NCI-H226 (cell line): ENCODE measurements at places on chromosomes 16 and 17.
A peak's percentile ranks its signal among the peaks of the same experiment; 100 is the strongest.

GRCh38 chr17:17054636-17055035 is 12.4 kb downstream of the MPRIP start:
- no peak for DNase-seq

DNA sequence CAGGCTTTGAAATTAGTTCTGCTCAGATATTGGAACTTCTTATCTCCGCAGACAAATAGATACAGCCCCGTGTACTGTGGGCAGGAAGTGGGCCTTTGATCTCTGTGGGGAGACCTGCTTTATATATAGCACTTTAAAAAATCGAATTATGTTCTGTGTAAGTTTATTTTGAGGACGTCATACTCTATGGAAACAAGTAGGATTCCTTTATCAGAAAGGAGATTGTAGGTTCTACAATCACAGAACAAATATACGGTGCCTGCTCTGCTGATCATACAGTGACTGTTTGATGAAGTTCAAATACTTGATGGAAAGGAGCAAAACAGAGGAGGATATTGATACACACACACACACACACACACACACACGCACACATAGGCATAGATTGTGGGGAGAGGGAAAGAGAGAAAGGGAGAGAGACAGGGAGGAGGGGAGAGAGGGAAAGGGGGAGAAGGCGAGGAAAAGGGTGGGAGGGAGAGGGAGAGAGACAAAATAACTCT is 14.7 kb upstream of the TMEM220 start:
- DNase-seq, result no peak

DNA sequence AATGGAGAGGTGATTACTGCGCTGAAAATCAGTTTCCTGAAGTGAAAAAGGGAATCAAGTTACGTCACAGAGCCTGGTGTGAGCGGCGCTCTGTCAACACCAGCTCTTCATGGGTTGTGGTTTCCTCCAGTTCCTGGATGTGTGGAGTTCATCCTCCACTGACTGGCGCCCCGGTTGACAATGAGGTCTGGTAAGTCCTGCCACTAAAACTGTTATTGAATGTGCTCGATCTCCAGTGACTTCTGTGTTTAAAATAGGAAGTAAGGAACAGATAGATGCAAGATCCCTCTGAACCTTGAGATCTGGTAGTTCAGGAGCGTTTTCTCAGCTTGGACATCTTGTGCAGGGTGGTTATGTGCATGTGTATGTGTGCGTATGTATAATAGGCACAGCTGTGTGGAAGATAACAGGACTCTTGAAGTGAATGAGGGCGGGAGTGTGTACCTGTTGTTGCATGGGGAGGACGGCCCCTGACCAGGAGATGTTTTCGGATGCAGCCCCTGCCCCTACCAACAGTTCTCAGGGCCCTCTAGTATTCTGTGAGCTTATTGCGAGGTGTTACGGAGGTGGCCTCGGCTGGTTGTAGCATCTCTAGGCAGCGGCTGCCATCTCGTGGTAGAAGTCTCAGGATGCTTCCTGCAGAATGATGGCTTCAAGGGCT is 22.0 kb upstream of the GOT2 start:
- DNase-seq, result peak; percentile 53

- DNase-seq, result no peak
Measured at GRCh38 chr17:62882284-62882683, 74.2 kb upstream of the MARCHF10 start.

DNA sequence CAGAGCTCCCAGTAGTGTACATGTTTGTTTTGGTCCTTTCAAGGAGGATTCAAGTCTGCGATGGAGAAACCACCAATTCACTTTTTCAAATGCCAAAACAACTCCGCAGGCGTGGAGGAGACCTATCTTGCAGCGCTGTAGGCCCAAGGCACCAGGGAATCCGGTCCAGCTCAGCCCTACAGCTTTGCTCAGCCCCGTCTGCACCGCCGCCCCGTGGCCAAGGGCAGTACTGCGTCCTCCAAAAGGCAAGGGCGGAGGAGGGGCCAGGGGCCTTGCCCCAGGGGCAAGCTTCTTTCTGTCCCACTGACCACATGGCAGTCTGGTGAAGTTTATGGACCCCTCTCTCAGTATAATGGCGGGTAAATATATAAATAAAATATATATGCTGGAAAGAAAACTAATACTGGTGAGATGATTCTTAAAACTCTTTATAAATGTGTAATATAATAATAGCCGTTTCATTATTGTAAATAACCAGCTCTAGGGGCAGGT is 709 bp upstream of the CD300LG start:
- peak; percentile 73 for DNase-seq

DNA sequence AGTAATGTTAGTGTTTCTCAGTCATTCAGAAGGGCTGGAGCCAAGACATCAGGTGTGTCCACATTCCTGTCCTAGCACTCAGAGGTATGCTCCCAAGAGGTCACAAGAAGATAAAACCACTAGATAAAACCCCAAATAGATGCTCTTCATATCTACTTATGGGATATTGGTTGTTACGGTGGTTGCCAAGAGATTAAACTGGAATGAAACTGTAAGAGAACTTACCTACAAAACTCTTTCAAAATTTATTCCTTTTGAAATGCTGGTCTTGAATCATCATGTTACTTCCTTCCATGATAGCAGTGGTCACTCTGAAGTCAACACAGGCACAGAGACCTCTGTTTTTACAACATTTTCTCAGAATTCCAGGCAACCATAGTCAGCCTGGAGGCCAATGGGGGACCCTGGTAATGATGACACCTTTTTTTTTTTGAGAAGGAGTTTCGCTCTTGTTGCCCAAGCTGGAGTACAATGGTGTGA is 122.4 kb upstream of the WSCD1 start:
- no peak for DNase-seq

GRCh38 chr17:74282587-74283370 is 8.7 kb downstream of the DNAI2 start:
- DNase-seq, result peak; percentile 85

- peak; percentile 13 for DNase-seq
Measured at GRCh38 chr17:13385481-13385911, 216.2 kb downstream of the HS3ST3A1 start.

DNA sequence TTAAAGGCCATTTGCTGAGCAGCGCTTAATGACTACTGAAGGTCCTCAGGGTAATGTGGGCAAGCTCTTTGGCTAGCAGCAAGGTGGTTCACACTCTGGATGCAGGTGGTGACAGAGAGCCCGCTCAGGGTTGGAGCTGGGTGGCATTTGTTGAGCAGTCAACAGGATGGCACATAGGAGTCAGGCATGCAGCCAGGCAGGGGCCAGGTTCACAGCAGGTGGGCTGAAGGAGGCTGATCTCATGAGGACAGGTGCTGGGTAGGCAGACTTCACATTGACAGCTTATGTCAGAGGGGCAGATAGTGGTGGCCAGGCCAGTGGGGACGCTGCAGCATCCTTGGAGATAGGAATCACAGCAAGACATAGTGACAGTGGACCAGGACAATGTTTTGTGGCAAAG is 4.5 kb downstream of the KRTAP3-1 start:
- no peak for DNase-seq

GRCh38 chr17:4329838-4330237 is 36.6 kb downstream of the UBE2G1 start:
- peak; percentile 90 for DNase-seq

- no peak for DNase-seq
Measured at GRCh38 chr16:13307255-13307654, 405.9 kb downstream of the SHISA9 start.

DNA sequence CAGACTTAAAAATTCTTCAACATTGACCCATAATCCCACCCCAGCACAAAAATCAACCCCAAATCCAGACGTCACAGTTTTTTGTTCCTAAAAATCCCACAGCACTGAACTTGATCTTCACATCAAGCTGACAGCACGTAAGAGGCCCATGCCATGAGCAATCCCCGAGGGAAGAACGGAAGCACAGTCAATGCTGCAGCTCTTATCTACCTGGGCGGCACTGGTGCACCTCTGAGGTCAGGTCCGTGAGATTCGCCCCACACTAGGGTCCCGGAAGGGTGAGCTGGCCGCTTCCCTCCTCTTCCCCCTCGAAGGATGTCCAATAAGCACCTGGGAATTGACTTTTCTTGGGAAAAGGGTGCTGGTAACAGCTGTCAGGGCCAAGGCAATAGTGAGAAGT is 11.3 kb upstream of the ITGAE start:
- DNase-seq, result peak; percentile 48

DNA sequence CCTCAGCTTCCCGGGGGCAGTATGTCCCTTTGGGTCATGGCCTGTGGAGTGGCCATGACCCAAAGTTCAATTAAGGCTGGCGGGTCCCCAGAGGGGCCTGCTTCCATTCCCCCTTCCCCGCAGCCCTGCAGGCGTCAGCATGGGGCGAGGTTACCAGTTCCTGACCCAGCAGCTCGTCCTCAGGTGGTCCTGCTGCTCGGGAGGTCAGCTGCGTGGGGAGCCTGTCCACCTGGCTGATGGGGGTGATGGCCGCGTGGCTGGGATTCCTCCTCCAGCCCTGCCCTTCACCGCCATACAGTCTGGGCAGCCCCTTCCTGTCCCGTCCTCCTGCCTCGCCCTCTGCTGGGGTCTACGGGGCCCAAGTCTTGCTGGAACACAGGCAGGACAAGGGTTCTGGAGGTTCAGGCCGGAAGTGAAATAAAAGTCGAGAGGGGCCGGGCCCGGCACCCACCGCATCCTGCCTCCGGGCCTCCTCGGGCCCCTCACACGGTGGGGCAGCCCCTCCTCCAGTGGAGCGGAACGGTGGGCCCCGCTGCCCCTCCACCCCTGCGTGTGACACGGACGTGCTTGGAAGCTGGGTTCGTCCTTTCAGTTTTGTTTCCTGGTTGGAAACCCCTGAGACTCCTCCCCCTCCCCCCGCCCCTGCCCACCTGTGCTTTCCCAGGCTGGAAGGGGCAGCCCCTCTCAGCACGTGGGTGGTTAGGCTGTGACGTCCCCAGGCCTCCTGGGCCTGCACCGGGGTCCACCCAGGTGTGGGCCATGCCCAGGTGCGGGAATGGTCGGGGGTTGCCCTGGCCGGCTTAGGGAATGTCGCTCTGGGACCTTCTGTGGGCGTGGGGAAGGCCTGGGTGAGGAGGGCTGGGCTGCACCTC is 6.8 kb downstream of the UBALD2 start:
- no peak for DNase-seq

DNA sequence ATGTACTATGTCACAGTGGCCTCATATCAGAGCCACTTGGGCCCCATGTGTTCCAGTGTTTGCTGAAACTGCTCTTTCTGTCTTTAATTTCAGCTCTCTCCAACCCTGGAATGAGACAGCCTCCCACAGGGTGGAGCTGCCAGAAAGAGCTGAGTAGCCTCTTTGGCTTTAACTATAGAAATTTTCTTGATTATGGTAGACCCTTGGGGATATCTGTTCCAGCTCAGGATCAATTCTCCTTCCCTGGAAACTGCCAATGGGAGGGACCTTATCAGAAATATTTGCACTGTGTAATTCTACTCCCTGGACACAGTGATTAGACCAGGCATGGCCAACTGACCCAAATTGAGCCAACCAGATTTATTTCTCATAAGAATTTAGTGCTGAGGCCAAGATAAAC is 39.0 kb upstream of the KDM8 start:
- no peak for DNase-seq

GRCh38 chr17:32742681-32743538 is 134.0 kb downstream of the MYO1D start:
- no peak for DNase-seq

- DNase-seq, result no peak
Measured at GRCh38 chr16:82344157-82344556, 174.1 kb upstream of the MPHOSPH6 start.

DNA sequence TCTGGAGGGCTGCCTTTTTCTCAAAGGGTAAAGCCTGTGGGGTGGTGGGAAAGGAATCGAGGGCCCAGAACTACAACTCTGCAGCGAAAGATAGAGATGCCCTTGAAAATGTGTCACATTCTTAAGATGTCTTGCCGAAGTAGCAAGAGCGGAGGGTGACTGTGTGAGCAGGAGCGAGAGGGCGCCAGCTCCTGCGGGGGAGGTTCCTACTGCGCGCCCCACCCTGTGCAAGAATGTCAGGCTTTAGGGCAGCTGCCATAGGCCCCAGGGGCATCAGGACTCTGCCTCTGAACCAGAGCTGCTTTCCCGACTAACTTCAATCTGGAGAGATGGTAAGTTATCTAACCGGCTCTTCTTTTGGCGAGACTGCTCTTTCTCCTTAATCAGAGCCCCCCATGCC is 11.8 kb upstream of the ITGAE start:
- DNase-seq, result peak; percentile 84

DNA sequence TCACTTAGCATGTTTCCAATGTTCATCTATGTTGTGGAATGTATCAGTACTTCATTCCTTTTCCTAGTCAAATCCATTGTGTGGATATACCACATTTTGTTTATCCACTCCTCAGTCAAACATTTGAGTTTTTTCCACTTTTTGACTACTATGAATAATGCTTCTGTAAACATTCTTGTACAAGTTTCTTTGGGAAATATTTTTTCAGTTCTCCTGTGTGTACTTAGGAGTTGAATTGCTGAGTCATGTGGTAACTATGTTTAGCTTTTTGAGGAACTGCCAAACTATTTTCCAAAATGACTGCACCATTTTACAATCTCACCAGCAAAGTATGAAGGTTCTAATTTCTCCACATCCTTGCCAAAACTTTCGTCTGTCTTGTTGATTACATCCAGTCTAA is 223.7 kb upstream of the AXIN2 start:
- DNase-seq, result peak; percentile 94

DNA sequence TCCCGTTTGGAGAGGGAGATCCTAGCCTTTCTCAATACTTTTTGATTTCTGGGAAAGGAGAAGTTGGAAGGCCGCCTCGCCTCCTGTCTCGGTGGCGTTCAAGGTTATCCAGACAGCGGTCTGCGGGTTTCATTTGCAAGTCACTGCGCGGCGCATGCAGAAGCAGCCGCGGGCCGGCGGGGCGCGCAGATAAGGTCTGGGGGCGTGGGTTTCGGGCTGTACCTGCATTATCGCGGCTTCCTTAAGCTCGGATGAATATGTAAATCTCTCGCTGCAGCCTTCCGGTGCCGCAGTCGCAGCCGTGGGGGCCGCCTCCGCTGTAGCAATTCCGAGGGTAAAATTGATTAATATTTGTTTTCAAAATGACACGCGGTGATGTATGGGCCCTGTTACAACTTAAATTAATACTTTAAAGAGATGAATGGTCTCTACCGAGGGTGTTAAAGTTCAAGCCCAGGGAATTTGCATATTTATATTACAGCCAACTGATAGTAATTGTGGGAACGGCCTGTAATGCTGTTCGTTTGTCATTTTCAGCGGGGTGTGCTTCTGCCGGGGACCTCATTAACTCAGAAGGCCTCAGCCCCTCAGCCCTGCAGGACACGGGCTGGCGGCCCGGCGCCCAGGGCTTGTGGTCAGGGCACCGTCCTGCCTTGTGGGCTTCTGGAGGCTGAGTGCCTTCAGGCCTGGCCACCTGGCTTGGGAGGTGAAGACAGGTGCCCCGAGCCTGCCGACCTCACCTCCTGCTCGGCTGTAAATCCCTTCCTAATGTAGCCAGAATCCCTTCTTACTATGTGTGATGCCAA is 99.4 kb downstream of the CYLD start:
- no peak for DNase-seq

- DNase-seq, result no peak
Measured at GRCh38 chr16:75462806-75463205, 1.7 kb downstream of the TMEM170A start.

DNA sequence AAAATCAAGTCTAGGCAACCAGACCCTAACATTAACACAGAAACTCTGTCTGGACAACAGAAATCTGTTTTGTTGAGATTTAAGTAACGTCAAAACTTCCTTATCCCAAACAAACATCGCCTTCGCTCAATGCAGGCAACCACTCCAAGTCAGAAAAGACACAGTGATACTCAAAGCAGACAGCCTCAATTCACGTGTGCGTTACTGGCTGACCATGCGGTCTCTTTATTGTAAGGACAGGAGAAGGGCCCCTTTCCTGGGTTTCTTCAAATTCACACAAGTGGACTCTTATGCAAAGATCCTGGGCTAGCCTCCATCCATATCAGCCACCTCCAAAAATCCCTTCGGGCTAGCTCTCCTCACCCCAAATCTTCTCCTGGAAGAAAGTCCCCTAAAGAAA is 467.7 kb downstream of the SOX9 start:
- DNase-seq, result no peak

- no peak for DNase-seq
Measured at GRCh38 chr16:75111961-75112733, 4.4 kb downstream of the LDHD start.
